ENCODE measurements at places on chromosomes 5 and 9.

- no peak for DNase-seq
Observed at GRCh38 chr9:93675336-93676150, 99.2 kb downstream of the PHF2 start.

GRCh38 chr5:168808051-168808616 is 229.0 kb upstream of the PANK3 start:
- no peak for DNase-seq

DNA sequence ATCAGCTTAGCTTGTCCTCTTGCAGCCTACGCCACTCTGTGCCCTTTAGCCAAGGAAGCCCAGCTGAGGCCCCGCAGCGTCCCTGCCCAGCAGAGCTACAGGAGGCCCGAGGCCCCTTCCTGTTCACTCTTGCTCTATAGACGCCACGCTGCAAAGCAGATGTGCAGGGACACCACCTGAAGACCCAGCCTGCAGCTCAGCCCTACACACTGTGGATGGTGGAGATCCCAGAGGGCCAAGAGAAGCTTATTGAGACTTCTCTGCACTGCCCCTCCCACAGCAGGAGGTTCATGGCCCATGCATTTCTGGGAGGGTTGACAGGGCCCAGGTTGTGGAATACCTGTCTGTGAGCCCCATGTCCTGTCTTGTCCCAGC is 33.6 kb downstream of the IRF1 start:
- no peak for DNase-seq

GRCh38 chr5:159207222-159207685 is 2.1 kb downstream of the RNF145 start:
- no peak for DNase-seq

GRCh38 chr9:81650586-81651515 is 38.5 kb downstream of the TLE1 start:
- DNase-seq = no peak

DNA sequence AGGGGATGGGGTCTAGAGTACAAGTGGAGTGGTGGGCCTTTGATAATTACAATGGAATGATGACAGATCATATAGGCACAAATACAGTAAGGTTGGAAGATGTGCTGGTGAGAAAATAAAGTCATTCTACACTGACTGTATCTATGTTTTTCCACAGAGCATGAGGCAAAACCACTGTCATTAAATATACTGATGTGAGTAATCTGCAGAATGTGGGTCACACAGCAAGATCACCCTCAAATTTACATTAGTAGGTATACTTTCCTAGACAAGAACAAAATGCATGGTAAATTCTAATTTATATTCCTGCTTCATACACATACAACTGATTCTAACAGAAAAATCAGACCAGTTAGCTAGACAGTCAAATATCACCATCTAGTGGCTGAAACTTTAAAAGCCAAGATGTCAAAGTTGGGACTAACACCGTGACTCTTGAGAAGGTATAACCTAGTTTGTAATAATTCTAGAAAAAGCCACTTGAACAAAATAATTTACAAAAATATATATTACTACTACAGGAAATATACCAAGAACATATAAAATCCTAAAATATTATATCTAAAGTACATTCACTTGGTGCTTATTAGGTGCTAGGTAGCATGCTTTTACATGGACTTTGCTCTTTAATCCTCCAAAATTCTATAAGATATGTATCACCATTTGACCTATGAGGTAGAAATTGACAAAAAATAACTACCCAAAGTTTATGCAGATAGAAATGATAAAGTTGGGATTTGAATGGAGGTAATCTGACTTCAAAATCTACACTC is 19.5 kb downstream of the TTC33 start:
- peak; percentile 78 for DNase-seq

GRCh38 chr5:172573120-172573882 is 67.8 kb upstream of the NEURL1B start:
- no peak for DNase-seq

- DNase-seq = no peak
Observed at GRCh38 chr5:175261037-175261436, 182.9 kb downstream of the DRD1 start.

- no peak for DNase-seq
Observed at GRCh38 chr9:27963836-27964235, 390.6 kb upstream of the C9orf72 start.

- DNase-seq = no peak
Observed at GRCh38 chr9:124813041-124813440, 36.1 kb downstream of the OLFML2A start.

GRCh38 chr5:78574131-78574673 is 74.4 kb downstream of the LHFPL2 start:
- DNase-seq = no peak

GRCh38 chr9:130467316-130467715 is 22.6 kb downstream of the ASS1 start:
- DNase-seq = no peak

DNA sequence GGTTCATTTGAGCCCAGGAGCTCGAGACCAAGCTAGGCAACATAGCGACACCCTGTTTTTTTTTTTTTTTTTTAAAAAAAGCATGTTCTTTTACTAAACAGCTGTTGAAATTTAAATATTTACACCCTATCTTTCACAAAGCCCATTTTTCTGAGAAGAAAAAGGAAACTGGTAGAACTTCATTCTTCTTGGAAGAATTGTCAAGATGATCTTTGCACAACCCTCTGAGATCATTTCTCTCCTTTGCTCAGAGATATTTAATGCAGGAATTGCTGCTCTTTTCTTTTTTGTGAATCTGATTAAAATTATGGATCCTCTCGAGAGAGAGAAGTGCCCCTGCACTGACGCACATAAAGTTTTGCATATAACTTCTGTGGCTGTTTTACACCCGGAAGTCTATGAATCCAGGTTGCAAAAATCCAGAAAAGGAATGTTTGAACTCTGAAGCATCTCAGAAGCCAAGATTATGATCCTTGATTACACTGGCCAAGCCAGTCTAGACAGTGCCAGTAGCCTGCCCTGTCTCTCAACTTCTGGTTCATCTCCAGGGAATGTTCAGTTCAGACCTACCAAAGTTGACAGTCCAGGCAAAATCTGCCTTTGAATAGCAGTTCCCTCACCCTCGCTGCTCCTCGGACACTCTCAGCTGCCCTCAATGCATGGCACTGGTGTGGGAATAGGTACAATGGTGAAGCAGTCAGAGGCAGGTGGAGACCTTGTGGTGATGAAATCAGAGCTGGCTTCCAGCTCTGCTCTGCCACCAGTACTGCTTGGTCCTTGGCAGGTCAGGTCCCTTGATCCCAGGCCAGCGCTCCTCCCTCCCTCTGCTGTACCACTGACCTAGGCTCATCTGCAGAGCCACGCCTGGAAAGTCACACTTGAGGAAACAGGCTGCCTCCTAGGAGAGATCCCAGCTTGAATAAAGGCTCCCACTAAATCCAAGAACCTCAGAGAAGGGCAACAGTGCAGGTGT is 13.3 kb upstream of the SLC31A2 start:
- no peak for DNase-seq
